ENCODE measurements at places on chromosomes 7 and 10.

GRCh38 chr10:50917486-50917885, 32.1 kb upstream of the A1CF start:
- peak; percentile 5 for DNase-seq

- no peak for DNase-seq
Observed at GRCh38 chr10:87651801-87652200, 7.9 kb upstream of the PAPSS2 start.

- peak; percentile 27 for DNase-seq
Observed at GRCh38 chr10:4981722-4982471, 18.7 kb downstream of the AKR1C1 start.

GRCh38 chr10:1244493-1244892, 188.3 kb downstream of the WDR37 start:
- DNase-seq: no peak

DNA sequence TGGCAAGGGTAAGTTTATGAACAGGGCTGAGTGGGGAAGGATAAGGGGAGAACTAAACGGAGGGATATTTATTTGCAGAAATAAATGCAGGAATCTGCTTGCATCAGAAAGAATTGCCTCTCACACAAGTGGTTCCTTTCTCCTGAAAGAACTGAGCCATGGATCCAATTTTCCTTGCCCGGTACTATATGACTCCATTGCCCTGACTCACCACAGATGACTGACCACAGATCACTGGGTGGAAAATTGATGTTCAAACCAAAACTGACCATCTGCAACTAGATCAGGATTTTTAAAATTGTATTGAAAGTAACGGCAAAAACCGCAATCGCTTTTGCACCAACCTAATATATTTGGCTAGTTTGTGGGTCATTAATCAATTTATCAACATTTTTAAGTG, 6.2 kb upstream of the MACC1 start:
- no peak for DNase-seq

GRCh38 chr10:28711776-28712175, 34.5 kb downstream of the BAMBI start:
- DNase-seq: no peak

- DNase-seq: no peak
Observed at GRCh38 chr10:72007246-72007892, 43.2 kb downstream of the CHST3 start.

DNA sequence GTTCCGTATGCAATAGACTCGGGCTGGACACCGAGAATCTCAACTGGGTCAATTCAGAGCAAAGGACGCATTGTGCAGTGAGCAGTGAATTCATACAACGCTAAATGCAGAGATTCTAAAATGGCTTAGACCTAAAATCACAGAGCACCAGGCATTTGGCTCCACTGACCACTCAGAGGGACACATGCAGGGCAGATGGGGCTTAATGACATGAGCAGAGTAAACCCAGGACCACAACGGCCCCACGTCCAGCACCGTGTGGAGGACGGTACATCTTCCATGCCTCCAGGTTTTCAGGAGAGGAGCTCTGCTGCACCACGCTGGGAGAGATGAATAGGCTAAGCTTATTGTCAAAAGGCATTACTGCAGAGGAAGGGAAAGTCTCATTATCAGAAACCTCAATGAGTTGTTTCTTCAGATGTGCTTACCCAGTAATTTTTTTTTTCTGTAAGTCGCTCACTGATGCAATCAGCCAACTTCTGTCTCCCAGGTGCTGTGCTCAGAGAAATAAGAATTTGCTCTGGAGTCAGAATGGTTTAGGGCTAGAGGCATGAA, 555.0 kb downstream of the PTPRN2 start:
- DNase-seq: no peak

DNA sequence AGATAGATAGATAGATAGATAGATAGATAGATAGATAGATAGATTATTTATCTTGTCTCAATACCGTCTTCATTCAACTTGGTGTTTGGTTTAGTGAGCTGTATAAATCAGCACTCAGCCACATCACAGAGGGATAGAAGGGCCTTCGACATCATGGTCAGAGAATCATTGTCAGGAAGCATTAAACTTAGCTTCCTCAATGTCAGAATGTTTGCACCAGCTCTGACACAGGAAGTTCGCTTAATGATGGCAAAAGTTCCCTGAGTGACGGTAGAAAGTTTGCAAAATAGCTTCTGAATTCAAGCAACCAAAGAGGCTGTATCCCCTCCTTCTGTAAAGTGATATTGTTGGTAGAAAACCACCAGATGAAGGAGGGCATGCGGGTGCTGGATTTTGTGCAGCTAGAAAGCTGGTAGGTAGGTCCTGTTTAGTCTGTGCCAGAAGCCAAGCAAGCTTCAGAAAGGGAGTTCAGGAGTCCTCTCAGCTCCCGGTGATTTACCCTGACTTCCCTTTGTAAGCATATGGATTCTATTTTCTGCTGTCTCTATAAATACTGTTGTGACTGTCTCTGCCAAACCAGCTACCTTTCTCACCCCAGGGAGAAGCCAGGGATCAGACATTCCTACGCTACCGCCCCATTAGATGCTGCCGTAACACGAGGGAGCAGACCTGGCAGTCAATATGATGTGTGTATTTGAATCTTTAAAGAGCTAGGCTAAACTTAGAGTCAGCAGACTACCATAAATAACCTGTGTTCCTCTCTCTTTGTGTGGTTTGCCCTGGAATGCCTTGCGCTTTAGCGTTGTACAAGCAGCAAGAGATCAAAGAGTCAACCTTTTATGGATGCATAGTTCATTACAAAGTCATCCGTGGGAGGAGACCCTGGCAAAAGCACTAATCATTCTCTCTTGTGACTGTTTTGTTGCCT, 200.5 kb upstream of the KIAA1217 start:
- no peak for DNase-seq

GRCh38 chr10:73863039-73863817, 11.1 kb downstream of the CAMK2G start:
- no peak for DNase-seq

- no peak for DNase-seq
Observed at GRCh38 chr10:11713186-11713743, 28.9 kb upstream of the ECHDC3 start.

DNA sequence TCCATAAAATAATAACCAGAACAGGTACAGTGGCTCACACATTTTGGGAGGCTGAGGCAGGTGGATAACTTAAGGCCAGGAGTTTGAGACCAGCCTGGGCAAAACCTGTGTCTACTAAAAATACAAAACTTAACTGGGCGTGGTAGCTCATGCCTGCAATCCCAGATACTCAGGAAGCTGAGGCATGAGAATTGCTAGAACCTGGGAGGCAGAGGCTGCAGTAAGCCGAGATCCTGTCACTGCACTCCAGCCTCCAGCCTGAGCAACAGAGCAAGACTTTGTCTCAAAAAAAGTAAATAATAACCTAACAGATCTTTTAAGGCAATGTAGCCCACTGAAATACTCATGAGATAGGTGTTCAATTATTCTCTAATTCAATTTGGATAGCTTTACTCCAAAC, 107.1 kb upstream of the ASAH2 start:
- DNase-seq: no peak

- DNase-seq: no peak
Observed at GRCh38 chr10:88386204-88386788, 196.8 kb downstream of the RNLS start.

DNA sequence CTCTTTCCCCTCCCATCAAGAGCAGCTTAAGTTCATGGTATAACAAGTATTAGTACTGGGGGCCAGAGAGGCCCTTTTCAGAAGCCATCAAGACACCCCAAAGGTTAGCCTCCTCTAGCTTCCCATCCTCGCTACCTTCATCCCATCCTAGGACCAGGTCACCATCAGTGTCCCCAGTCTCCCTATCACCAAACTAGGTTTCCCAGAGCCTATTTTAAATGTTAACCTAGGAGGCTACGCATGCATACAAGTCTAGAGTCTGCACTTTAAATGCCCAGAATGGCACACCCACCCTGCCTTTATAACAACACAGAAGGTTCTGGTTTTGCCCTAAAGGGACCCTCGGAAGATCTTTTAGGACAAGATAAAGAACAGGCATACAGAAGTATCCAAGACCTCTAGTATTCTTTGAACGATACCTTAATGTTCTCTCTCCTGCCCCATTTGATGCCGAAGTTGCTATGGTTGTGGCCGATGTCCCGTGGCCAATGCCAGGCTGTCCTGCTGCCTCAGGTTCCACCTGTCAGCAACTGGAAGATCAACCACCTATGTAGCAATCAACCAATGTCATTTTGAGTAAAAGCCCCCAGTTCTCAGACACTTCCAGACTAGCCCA, 2.2 kb downstream of the GPRIN2 start:
- DNase-seq: no peak

GRCh38 chr10:12448729-12449391, 99.5 kb downstream of the CAMK1D start:
- DNase-seq: no peak

- no peak for DNase-seq
Observed at GRCh38 chr10:62650411-62650810, 154.1 kb upstream of the ADO start.

GRCh38 chr10:128739930-128740329, 613.7 kb upstream of the MKI67 start:
- no peak for DNase-seq

DNA sequence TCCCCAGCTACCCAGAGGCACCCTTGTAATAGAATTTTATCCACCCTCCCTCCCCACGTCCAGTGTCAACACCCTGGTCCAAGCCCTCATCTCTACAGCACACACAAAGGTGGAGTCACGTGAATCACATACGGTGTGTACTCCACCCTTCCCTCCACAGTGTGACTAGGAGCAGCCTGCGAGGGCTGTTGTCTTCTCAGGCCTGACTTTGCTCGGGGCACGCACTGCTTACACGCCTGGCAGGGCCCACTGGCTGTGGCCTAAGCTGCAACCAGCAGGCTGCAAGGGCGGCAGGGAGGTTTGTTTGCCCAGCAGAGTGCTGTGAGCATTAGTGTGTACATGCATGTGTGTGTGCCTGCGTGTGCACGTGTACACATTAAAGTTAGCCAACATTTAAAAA, 93.7 kb downstream of the COBL start:
- no peak for DNase-seq

DNA sequence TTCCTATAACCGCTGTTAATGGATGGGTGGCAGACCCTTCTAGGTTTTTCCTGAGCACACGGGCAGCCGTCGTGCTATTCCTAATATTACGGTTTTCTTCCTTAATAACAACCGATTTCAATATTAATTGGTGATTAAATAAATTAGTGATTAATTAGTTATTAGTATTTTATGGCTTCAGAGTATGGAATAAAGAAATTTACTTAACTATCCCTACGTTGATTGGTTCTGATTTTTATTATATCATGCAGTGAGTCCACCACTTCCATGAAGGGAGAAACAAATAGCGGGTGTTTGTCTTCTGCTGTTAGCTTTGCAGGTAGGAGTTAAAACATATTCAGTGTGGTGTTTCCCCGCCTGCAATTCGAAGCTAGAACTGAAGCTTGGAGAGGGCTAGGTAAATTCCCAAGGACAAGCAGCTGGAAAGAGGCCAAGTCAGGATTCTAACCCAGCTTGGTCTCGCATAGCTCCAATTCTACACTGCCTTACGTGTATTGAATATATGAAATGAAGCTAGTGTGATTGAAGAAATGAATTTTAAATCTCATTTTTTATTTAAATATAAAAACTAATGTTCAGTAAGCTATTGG, 928 bp upstream of the CSTF2T start:
- DNase-seq: no peak

- no peak for DNase-seq
Observed at GRCh38 chr10:79066411-79067240, 2.1 kb upstream of the ZMIZ1 start.

GRCh38 chr10:126846959-126847358, 58.3 kb upstream of the DOCK1 start:
- DNase-seq: no peak

DNA sequence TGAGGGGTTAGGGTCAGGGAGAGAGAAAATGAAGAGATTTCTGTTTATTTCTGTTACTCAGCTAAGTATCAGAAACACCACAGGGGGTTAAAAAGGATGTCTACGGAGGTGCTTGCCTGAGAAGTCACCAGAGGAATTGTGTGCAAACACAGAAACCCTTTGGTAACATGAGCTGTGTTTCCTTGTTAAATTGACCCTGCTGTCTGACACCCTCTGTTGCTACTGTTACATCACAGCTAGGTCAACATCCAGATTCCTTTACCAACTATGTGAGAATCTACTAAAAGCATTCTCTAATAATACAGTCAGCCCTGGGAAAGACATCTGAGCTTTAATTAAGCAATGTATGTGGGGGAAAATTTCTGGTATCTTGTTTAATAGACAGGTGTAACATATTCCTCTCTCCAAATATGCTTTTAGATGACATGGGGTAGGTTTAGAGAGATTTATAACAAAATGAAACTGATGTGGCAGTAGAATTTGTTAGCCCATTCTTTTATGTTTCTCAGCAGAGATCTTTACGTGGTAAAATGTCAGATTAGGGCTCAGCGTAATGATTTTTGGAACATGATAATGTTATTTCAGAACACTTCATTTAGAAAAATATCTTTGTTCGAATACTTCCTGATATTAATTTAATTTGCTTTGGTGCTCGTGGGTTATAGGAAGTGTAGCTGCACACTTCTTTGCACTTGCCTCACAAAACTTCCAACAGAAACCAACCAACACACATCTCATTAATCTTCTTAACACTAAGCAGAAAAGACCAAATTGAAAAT, 168.0 kb upstream of the AHR start:
- peak; percentile 23 for DNase-seq

- DNase-seq: no peak
Observed at GRCh38 chr10:1540144-1540543, 197.2 kb downstream of the ADARB2 start.

DNA sequence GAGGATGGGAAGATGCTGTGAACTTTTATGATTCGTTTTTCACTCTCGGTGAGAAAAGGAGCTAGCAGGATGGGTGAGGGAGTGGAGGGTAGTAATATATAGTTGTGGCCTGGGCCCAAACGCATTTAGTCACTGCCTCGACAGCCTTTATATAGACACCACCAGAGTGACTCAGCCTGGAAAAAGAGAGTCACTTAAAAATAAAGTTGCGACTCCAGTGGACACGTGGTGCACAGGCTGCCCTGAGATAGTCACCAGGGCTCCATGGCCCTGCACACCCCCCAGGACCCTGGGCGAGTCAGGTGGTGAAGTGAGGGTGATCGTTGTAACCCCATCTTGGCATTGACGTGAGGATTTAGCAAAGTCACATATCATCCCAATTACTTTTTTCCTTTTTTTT, 106.7 kb downstream of the CUX1 start:
- DNase-seq: no peak

DNA sequence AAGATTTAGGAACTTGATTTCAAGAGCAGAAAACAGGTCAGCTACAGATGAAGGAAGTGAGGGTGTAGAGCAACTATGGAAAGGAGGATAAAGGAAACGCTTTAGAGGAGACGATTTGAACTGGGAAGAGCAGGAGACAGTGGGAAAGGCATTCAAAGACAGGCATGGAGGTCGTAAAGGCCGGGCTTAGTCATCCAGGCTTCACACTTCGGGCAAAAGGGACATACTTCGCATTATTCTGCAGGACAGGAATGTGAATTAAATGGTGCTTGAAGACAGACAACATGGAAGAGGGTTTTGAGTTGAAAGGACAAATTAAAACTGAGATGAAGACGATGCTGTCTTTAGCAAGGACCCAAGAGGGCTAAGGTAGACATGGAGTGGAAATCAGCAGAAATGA, 8.1 kb downstream of the FAM171A1 start:
- no peak for DNase-seq

- no peak for DNase-seq
Observed at GRCh38 chr10:132919374-132920100, 22.8 kb downstream of the CFAP46 start.
